Smooth muscle cell of bladder (primary cell): ENCODE measurements at places on chromosomes 16 and 17. TPM values are rescaled to one million over a fixed set of nuclear protein-coding genes. Genes with fewer than 3 reads are reported as not detected.

The TERF2IP gene
- 33.3 and 37.3 TPM in 2 replicates for total RNA-seq

The CRHR1 gene
- not detected in 2 replicates for total RNA-seq

The SLC5A10 gene
- total RNA-seq, result under 0.01 and 0.09 TPM in 2 replicates

The ICAM2 gene
- total RNA-seq, result 1.4 and 3.1 TPM in 2 replicates

The RSAD1 gene
- total RNA-seq, result 9.8 and 16.6 TPM in 2 replicates

The CD2BP2 gene
- 33.8 and 39.1 TPM in 2 replicates for total RNA-seq

The NAGLU gene
- total RNA-seq, result 26.3 and 27.0 TPM in 2 replicates

The NGFR gene
- 0.14 and 0.18 TPM in 2 replicates for total RNA-seq

The NOXO1 gene
- 0.14 TPM in 1 of 2 replicates, not detected in the other for total RNA-seq

The PARD6A gene
- 0.43 and 0.65 TPM in 2 replicates for total RNA-seq

The ZC3H7A gene
- 23.9 and 27.9 TPM in 2 replicates for total RNA-seq

The GAS2L2 gene
- total RNA-seq, result under 0.01 and 0.09 TPM in 2 replicates

The DLX3 gene
- total RNA-seq, result not detected in 2 replicates

The AP2B1 gene
- 42.7 and 51.1 TPM in 2 replicates for total RNA-seq

The TLCD3A gene
- total RNA-seq, result 15.4 and 21.1 TPM in 2 replicates

The NT5C gene
- total RNA-seq, result 19.6 and 51.6 TPM in 2 replicates

The MAPT gene
- total RNA-seq, result 0.14 and 0.18 TPM in 2 replicates

The NAGS gene
- total RNA-seq, result 0.55 and 0.71 TPM in 2 replicates

The TNFRSF13B gene
- total RNA-seq, result not detected in 2 replicates
